Amniotic stem cell (primary cell): ENCODE measurements at places on chromosomes 1 and 21.

GRCh38 chr1:186142916-186143315, 232.1 kb downstream of the TPR start:
- DNase-seq, result no peak

GRCh38 chr1:170125269-170125668, 20.5 kb upstream of the NTMT2 start:
- DNase-seq, result no peak

DNA sequence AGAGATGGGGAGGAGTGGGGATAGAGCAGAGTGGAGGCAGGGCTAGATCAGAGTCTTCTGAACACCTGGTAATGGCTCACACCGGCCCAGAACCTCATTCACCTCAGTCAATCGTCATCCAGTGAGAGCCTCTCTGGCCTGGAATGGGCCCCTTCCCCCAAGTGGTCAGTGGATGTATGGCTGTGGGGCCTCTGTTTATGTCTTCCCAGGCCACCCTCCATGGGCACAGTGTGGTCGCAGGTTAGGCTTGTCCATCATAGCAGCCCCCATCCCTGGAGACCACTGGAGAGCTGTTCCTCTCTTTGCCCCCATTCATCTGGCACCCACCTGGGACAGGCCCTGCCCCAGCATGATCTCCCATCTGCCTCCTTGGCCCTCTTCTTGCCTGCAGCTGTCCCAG, 29.6 kb upstream of the TENT5C start:
- DNase-seq, result no peak

- no peak for DNase-seq
Measured at GRCh38 chr21:18163956-18164355, 80.7 kb upstream of the CHODL start.

DNA sequence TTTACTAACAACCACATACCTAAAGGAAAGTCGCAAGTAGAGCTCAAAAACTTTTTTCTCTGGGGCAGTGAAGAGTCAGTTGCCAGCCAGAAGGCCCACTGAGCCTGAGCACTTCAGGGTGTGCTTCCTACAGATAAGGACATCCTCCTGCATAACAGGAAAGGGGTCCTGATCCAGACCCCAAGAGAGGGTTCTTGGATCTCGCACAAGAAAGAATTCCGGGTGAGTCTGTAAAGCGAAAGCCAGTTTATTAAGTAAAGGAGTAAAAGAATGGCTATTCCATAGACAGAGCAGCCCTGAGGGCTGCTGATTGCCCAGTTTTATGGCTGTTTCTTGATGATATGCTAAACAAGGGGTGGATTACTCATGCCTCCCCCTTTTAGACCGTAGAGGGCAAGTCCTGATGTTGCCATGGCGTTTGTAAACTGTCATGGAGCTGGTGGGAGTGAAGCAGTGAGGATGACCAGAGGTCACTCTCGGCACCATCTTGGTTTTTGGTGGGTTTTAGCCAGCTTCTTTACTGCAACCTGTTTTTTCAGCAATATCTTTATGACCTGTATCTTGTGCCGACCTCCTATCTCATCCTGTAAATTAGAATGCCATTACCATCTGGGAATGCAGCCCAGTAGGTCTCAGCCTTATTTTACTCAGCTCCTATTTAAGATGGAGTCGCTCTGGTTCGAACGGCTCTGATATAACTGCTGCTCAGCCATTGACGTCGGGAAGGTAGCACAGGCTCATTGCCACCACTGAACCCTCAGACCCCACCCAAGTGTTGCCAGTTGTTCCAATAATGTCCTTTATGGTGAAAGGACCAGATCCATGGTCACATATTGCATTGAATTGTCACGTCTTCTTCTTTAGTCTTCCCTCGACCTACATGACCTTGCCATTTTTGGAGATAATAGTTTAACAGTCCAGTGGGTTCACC, 96.6 kb upstream of the ERRFI1 start:
- no peak for DNase-seq

GRCh38 chr1:235644693-235645305, 4.8 kb downstream of the GNG4 start:
- no peak for DNase-seq

DNA sequence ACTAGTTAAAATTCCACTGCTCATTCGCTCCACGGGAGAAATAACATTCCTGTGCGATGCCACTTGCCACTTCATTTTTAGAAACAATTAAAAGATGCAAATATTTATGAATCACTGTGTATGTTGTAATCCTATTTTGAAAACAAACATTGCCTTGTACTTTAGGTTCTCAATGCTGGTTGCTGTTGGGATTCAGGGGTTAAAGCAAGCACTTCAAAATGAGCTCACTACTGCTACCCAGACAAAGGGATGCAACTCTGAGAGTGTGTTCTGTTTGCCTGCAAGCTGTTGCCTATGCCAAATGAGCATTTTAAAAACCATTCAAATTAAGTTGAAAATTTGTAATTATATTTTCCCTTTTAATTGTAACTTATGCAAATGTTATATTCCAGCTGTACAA, 87.5 kb downstream of the RWDD3 start:
- DNase-seq, result no peak

GRCh38 chr1:21864730-21865129, 52.7 kb downstream of the LDLRAD2 start:
- no peak for DNase-seq
